Stimulated activated CD8-positive, alpha-beta memory T cell treated with anti-CD3 and anti-CD28 coated beads, Interleukin-4, amount 100 ng/mL, for 1 hour (primary cell): ENCODE measurements at places on chromosomes 11 and 22.

GRCh38 chr11:123587559-123587958 lies 66.9 kb downstream of the SCN3B start:
- no peak for DNase-seq

DNA sequence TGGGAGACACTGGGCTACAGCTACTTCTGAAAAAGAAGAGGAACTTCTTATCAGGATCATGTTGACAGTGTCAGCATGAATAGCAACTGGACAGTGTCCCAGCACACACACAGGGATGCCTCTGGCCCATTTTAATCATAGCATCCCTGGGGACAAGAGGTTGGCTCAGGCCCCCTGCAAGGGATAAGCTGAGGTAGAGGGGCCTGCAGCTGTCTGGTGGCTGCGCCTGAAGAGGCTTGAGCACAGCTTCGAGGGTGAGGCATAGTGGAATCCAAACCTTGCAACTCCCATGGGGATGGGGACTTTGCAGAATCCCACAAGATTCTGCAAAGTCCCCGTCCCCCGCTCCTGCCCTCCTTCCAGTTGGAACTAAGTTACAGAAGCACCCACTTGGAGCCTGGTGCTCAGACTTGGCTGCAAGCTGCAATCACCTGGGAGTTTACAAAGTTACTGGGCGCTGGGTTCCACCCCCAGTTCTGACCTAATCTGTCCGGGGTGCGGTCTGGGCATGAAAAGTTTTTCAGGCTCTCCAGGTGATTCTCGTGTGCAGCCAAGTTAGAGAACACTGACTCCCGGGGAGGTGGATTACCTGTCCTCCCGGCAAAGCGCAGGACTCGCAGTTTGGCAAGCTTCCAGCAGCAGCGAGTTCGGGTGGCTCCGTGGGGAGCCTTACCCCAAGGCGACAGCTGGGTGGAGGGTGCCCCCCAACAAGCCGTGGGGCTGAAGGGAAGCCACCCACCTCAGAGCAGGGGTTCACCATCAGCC lies 16.0 kb upstream of the LINC01488 start:
- DNase-seq = no peak

DNA sequence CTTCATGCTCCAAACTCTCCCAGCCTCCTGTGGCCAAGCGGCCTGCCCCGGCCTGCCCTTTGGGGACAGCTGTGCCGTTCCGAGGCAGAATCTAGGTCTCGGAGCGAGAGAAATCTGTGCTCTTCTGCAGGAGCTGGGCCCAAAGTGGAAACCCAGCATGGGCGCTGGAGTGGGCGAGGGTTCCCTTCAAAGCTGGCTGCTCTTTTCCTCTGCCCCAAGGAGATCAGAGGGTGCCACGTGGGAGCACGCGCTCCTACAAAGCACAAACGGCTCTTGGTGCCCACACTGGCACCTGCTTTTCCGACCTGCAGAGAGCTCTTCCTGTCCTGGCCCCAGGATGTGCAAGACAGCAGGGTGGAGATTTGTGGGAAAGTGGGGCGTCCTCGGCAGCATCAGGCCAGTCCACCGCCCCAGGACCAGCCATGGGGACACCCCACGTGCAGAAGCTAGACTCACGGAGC lies 6.9 kb downstream of the OSBPL5 start:
- DNase-seq = no peak

DNA sequence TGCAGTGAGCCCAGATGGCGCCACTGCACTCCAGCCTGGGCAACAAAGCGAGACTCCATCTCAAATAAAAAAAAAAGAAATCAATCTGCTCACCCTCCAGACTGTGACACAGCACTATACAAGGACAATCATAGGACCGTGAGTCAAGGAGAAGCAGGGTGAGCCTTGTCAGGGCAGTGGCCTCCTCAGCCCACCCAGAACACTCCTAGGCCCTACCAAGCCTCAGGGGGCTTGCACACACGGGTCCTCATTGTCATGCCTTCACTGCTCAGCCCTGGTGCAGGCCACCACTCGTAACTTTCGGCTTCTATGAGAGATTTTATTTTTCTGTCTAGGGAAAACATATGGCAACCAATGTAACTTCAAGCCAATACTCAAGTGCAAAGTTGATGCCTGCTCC lies 35.8 kb downstream of the DGCR2 start:
- no peak for DNase-seq

DNA sequence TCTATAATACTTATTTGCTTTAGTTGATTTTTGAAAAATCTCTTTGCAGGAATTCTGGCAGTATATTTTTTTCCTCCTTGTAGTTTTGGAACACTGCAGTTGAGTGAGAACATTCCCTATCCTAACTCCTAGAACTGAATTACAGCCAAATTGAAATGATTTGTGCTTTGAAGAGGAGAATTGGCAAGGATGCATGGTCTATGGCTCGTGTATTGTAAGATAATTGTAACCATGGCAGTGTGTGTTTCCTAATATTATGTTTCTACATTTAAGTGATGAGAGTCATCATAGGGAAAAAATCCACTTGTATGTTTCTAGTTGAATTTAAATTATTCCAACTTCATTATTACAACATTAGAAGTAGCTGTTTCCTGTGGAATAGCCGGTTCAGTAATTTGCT lies 80.9 kb upstream of the MYO18B start:
- no peak for DNase-seq
